ENCODE measurements at places on chromosomes 1 and 21.

DNA sequence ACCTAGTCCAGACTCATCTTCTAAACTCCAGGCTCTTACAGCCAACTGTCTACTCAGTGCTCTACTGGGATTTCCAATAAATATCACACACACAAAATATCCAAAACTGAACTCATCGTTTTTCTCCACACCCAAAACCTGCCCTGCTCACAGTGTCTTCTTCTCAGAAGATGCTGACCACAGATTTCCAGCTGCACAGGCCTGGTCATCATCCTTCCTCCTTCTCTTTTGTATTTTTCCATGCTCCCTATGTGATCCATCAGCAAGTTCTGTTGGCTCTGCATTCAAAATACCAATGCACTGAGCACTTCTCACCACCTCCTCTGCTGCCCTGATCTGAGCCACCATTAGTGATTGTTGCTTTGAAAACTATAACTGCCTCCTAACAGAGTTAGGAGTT lies 159.5 kb upstream of the KAZN start:
- no peak for DNase-seq

DNA sequence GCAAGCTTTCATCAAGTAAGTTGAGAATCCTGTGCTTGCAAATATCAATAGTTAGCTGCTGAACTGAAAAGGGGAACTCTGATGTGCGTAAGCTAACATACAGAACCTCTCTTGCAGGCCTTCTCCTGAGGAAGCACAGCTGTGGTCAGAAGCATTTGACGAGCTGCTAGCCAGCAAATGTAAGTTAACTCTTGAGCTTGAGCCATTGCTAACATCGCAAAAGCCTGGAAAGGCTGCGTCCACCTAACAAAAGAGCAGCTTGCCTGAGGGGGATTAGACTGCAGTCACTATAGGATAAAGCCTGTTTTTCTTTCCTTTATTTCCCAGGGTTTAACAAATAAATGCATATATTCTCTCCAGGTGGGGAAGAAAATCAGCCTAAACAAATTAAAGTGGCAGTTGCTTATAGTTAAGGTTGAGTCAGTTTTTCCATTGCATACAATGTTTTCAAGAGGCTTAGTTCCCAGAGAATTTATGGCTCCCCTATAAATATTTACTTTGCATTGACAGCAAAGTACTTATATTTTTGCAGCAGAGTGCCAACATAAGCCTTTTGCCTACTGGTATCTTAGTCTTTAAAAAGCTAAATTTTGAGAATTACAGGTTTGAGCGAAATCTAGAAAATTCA lies 1.5 kb downstream of the RGS2 start:
- DNase-seq, result no peak

- DNase-seq, result no peak
These were observed 6.9 kb downstream of the PLPP3 start for GRCh38 chr1:56572334-56573050.

- no peak for DNase-seq
These were observed 135.7 kb upstream of the SLC45A1 start for GRCh38 chr1:8182034-8182761.

All from esophagus squamous epithelium (tissue), 5 donors.